ENCODE measurements at places on chromosomes 16 and 17. TPM values are rescaled to one million over a fixed set of nuclear protein-coding genes. Genes with fewer than 3 reads are reported as not detected.

Gene EVI2B
- total RNA-seq, result 0.36 TPM

Gene DPEP1
- total RNA-seq, result 2.5 TPM

Gene HS3ST3A1
- total RNA-seq, result 2.0 TPM

Gene SULT1A2
- 0.73 TPM for total RNA-seq

Gene PRAC2
- total RNA-seq, result not detected

Gene CCL15
- not detected for total RNA-seq

Gene HES7
- total RNA-seq, result 0.73 TPM

Gene CCDC144A
- 15.0 TPM for total RNA-seq

Gene CCL14
- 1.1 TPM for total RNA-seq

Gene KRT36
- not detected for total RNA-seq

Gene ATF7IP2
- total RNA-seq, result 14.6 TPM

Gene CTRB1
- total RNA-seq, result not detected

Gene TOM1L1
- total RNA-seq, result 15.6 TPM

Gene ALDH3A1
- not detected for total RNA-seq

Gene BCL7C
- 37.0 TPM for total RNA-seq

Gene TNS4
- total RNA-seq, result not detected

Gene CLDN9
- total RNA-seq, result not detected
